ENCODE measurements at places on chromosomes 7 and 10. TPM values are rescaled to one million over a fixed set of nuclear protein-coding genes. Genes with fewer than 3 reads are reported as not detected.

DNA sequence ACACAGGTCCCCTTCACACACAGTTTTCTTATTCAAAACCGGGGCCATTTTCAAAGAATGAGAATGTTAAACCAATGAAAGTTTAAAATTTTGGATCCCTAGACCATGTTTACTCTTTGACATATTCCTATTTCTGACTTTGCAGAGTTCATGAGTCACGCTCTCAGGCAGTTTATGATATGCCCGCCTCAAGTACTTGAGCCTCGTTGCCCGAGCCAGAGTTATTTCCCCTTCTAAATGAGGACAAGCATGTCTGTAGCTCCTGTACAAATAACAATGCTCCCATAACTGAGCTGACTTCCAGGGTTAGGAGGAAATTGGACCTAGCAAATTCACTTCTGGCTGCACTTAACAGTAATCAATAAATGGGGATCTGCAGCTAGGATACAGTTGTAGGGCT is 87.9 kb upstream of the PDE1C start:
- no peaks in the 10 kb centered on the region for H3K36me3 ChIP-seq
- H3K4me3 ChIP-seq: no peak overlapping the region
- H3K4me1 ChIP-seq: no peaks in the 10 kb centered on the region
- DNase-seq: no peak
- no peak overlapping the region for H3K27ac ChIP-seq

Gene ANTXRL
- total RNA-seq: not detected

Gene VOPP1
- total RNA-seq: 34.7 TPM

- no peak overlapping the region for H3K27ac ChIP-seq
- no peak for DNase-seq
- H3K4me3 ChIP-seq: no peak overlapping the region
- peaks cover 6% of the 10 kb centered on the region for H3K4me1 ChIP-seq
- H3K36me3 ChIP-seq: peaks cover 21% of the 10 kb centered on the region
These were observed 13.4 kb downstream of the ANKRD16 start for GRCh38 chr10:5876181-5876768.

DNA sequence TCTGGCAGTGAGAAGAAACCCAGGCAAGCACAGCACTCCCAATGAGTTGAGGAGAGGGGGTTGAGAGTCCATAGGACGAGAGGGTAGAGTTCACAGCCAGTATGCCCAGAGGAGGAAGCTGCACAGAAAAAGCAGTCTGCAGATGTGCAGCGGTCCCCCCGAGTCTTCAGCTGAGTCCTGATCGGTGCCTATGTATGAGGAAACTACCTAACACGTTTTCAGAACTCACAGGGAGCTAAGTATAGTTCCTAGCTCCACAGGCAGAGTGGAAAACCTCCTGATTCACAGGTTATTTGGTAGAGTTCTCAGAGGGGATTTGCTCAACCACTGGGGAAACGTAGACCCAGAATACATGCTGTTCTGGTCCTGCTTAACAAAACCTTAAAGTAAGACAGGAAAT is 271.3 kb upstream of the CNTNAP2 start:
- no peak overlapping the region for H3K27ac ChIP-seq
- H3K4me1 ChIP-seq: no peaks in the 10 kb centered on the region
- H3K4me3 ChIP-seq: no peak overlapping the region
- DNase-seq: no peak
- H3K36me3 ChIP-seq: no peaks in the 10 kb centered on the region
- no peaks in the 10 kb centered on the region for H3K27me3 ChIP-seq

Gene SFTPA1
- total RNA-seq: not detected

- H3K36me3 ChIP-seq: no peaks in the 10 kb centered on the region
- no peak overlapping the region for H3K27ac ChIP-seq
- DNase-seq: no peak
- H3K27me3 ChIP-seq: peaks cover 51% of the 10 kb centered on the region
- H3K4me1 ChIP-seq: peaks cover 17% of the 10 kb centered on the region
These were observed 2.9 kb downstream of the CDK14 start for GRCh38 chr7:90599038-90599437.

DNA sequence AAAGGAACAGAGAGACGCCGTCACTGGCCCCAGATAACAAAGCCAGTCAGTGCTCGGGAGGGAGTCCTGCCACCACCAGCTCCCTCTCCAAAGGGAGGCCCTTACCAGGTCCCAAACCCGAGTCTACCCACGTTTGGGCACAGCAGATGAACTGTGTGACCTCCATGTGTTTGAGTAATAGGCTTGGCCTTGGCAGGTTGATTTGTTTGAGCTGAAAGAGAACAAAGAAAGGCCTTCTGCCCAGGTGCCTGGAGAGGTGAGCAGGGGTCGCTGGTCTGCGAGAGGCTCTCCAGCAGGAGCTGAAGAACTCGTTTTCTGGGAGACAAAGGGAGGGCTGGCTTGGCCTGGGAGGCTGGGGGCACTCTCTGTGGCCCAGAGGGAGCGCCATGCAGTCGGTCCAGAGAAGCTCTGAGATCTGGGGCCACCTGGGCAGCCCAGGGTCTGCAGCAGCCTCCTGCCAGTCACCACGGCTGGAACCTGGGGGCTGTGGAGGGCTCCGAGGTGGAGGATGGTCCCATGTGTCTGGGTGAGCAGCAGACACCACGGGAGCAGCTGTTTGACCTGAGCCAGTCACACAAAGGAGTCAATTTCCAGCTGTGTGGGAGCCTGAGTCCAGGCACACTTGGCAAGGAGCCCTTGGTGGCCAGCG is 99.7 kb downstream of the PAXIP1 start:
- H3K27ac ChIP-seq: no peak overlapping the region
- no peak for DNase-seq
- H3K36me3 ChIP-seq: no peaks in the 10 kb centered on the region
- H3K4me3 ChIP-seq: no peak overlapping the region

Gene VPS50
- total RNA-seq: 15.5 TPM

DNA sequence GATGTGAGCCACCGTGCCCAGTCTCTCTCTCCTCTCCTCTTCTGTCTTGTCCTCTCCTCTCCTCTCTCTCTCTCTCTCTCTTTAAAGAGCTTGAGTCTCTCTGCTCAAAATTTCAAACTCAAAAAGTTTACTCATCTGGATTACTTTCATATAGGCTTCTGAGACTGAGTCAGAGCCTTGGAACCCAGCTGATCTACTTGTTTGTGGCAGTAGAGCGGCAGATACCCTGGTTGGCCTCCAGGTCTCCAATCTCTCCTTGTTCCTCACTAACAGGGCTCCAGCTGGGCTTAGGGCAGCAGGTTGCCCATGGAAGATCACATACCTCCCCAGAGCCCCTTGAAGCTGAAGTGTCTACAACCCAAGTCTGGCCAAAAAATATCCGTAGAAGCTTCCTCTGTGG is 51.0 kb downstream of the HHEX start:
- no peak overlapping the region for H3K4me3 ChIP-seq
- peaks cover 4% of the 10 kb centered on the region for H3K27me3 ChIP-seq
- DNase-seq: no peak
- H3K4me1 ChIP-seq: no peaks in the 10 kb centered on the region
- H3K27ac ChIP-seq: no peak overlapping the region
- no peaks in the 10 kb centered on the region for H3K36me3 ChIP-seq

DNA sequence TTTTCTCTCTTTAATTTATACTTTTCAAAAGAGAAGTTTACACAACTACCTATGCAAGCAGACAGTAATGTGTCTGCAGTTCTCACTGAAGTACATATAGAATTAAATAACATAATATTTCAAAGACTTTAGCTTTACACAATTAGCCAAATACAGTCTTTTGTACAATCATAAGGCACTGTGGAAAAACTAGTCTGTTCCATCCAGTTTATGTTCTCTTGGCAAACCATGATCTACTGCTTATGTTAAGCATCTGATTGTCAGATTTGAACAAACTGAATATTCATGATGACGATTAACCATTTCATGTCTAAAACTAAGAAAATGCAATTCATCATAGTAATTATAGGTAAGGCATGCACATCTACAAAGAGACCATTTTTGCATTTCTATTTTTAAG is 842 bp downstream of the SEMA3A start:
- no peak overlapping the region for H3K27ac ChIP-seq
- DNase-seq: no peak
- H3K4me1 ChIP-seq: peaks cover 23% of the 10 kb centered on the region
- peak overlapping the region; percentile 33 for H3K4me3 ChIP-seq
- no peaks in the 10 kb centered on the region for H3K36me3 ChIP-seq
- H3K27me3 ChIP-seq: peaks cover 1% of the 10 kb centered on the region

DNA sequence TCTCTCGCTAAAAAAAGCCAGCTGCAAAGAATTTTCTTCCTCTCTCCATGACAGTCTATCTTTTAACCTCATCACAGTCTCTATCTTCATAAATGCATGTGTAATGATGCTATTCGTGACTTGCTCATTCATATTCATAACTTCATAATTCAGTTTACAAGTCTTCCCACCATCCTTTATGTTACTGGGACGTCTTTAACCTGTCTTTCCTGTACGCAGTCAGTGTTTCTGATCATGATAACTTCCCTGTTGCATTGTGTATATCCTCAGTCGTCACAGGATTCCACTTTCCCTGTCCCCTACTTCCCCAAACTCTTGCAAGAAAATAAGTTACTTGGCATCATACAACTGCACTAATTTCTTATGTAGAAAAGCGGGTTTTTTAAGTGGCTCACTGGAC is 165.6 kb upstream of the ASAH2 start:
- DNase-seq: no peak
- H3K27me3 ChIP-seq: no peaks in the 10 kb centered on the region
- peaks cover 32% of the 10 kb centered on the region for H3K4me1 ChIP-seq
- H3K27ac ChIP-seq: no peak overlapping the region
- peak overlapping the region; percentile 12 for H3K4me3 ChIP-seq

GRCh38 chr10:1045415-1045814 is 3.5 kb downstream of the IDI1 start:
- peaks cover 58% of the 10 kb centered on the region for H3K36me3 ChIP-seq
- H3K4me3 ChIP-seq: peak overlapping the region; percentile 58
- no peak for DNase-seq
- no peaks in the 10 kb centered on the region for H3K27me3 ChIP-seq

Gene PRKRIP1
- 33.6 TPM for total RNA-seq

Gene FAM25A
- total RNA-seq: not detected

DNA sequence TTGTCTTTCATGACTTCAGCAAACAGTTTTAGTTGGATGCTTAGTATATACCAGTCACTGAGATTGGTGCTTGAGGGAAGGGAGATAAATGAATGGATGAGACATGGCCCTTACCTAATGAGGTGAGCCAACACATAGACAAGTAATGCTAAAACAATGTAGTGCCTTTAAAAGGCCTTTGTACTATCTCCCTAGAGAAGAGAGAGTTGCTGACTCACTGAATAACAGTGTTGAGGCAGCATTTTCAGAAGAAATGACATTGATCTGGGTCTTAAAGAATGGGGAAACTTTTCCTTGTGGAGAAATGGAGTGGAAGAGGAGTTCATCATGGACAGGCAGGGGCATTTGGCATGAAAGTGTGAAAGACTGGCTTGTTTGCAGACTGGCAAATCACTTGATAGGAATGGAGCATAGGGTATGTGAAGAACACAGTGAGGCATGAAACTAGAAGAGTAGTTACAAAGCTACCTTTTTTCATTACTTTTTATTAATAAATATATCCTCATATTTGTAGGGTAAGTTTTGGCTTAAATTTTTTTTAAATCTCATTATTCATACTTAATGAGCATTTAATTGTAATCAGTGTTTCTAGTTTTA is 91.2 kb downstream of the KAT6B start:
- H3K27ac ChIP-seq: no peak overlapping the region
- H3K4me1 ChIP-seq: peaks cover 32% of the 10 kb centered on the region
- no peaks in the 10 kb centered on the region for H3K27me3 ChIP-seq
- peaks cover 11% of the 10 kb centered on the region for H3K36me3 ChIP-seq
- no peak for DNase-seq
- H3K4me3 ChIP-seq: no peak overlapping the region

Gene ACSM6
- total RNA-seq: not detected

Gene UNCX
- total RNA-seq: not detected

DNA sequence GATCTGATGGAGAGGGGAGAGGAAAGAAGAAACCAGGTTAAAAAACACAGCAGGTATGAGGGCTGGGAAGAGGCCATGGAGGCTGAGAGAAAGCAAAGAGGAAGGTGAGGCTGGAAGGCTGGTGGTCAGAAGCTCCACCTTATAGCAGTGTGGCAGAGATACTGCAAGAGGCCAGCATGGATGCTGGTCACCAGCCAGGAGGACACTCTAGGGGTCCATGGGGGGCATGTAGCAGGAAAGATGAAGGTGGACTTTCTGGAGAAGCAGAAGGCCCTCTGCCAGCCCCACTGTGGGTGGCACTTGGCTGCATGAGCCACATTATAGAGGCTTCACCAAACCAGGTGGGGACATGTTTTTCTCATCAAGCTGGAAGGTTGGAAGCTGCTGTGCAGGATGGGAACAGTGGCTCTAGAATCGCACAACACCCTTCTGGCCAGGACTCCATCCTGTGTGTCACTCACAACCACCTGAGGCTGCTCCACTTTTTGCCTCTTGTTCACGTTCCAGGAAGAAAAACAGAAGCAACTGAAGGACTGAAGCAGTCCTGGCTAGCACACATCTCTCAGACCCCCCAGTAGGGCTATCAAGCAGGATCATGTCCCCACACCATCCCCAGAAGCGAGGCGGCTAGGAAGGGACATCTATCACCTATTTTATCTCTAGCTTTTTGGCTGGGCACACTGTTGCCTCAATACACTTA is 587.5 kb upstream of the MGMT start:
- H3K4me3 ChIP-seq: no peak overlapping the region
- H3K27ac ChIP-seq: no peak overlapping the region
- no peak for DNase-seq
- no peaks in the 10 kb centered on the region for H3K27me3 ChIP-seq
- no peaks in the 10 kb centered on the region for H3K36me3 ChIP-seq

GRCh38 chr10:99730026-99730425 is 1.9 kb downstream of the COX15 start:
- H3K4me3 ChIP-seq: no peak overlapping the region
- no peak overlapping the region for H3K27ac ChIP-seq
- H3K27me3 ChIP-seq: no peaks in the 10 kb centered on the region
- peaks cover 24% of the 10 kb centered on the region for H3K4me1 ChIP-seq
- DNase-seq: no peak

Gene CPVL
- not detected for total RNA-seq

Gene NXPH1
- not detected for total RNA-seq

GRCh38 chr10:88848499-88848898 is 3.1 kb downstream of the ANKRD22 start:
- no peak for DNase-seq
- peaks cover 6% of the 10 kb centered on the region for H3K27me3 ChIP-seq
- H3K4me3 ChIP-seq: peak overlapping the region; percentile 18
- no peaks in the 10 kb centered on the region for H3K36me3 ChIP-seq
- H3K27ac ChIP-seq: peak overlapping the region; percentile 41

GRCh38 chr7:155694851-155695250 is 50.4 kb downstream of the RBM33 start:
- no peak overlapping the region for H3K4me3 ChIP-seq
- H3K27me3 ChIP-seq: no peaks in the 10 kb centered on the region
- peaks cover 23% of the 10 kb centered on the region for H3K36me3 ChIP-seq
- DNase-seq: no peak

- H3K27me3 ChIP-seq: no peaks in the 10 kb centered on the region
- H3K36me3 ChIP-seq: peaks cover 65% of the 10 kb centered on the region
- H3K27ac ChIP-seq: no peak overlapping the region
- DNase-seq: no peak
- H3K4me1 ChIP-seq: no peaks in the 10 kb centered on the region
- no peak overlapping the region for H3K4me3 ChIP-seq
These were observed 28.3 kb downstream of the POLR3A start for GRCh38 chr10:78000956-78001472.

Measured in activated CD8-positive, alpha-beta T cell treated with anti-CD3 and anti-CD28 coated beads for 36 hours (primary cell).